Calu3 (cell line): ENCODE measurements at places on chromosomes 5 and 9. TPM values are rescaled to one million over a fixed set of nuclear protein-coding genes. Genes with fewer than 3 reads are reported as not detected.

DNA sequence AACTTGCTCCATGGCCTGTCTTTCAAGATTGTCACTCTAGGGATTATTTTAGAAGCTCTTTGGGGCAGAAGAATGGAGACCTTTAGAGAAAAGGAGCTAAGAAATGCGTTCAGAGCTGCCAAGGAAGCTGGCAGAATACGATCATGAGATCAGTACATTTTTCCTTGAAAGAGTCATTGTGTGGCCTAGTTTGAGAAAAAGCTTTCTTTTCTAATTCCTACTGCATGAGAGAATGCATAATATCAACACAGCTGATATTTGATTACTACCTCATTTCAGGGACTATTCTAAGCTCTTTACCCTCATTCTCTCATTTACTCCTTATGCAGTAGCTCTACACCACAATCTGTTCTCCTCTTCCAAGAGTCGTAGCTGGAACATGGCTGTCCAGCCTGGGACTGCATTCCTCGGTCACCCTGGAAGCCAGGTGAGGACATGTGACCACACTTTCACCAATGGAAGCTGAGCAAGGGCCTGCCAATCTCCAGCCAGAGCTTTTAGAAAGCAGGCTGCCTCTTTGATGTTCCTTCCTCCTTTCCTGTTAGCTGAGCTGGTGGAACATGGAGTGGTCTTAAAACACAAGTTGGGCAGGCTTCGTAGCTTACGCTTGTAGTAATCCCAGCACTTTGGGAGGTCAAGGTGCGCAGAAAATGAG, 99.3 kb upstream of the LHFPL2 start:
- DNase-seq: peak; percentile 12
- H3K4me1 ChIP-seq: peaks cover 12% of the 10 kb centered on the region
- no peaks in the 10 kb centered on the region for H3K36me3 ChIP-seq
- no peak overlapping the region for H3K4me3 ChIP-seq
- peaks cover 10% of the 10 kb centered on the region for H3K27me3 ChIP-seq
- H3K27ac ChIP-seq: peak overlapping the region; percentile 4

GRCh38 chr9:20476912-20477521, 145.3 kb downstream of the MLLT3 start:
- H3K27ac ChIP-seq: no peak overlapping the region
- no peaks in the 10 kb centered on the region for H3K27me3 ChIP-seq
- H3K4me1 ChIP-seq: no peaks in the 10 kb centered on the region
- H3K36me3 ChIP-seq: no peaks in the 10 kb centered on the region
- H3K4me3 ChIP-seq: no peak overlapping the region

DNA sequence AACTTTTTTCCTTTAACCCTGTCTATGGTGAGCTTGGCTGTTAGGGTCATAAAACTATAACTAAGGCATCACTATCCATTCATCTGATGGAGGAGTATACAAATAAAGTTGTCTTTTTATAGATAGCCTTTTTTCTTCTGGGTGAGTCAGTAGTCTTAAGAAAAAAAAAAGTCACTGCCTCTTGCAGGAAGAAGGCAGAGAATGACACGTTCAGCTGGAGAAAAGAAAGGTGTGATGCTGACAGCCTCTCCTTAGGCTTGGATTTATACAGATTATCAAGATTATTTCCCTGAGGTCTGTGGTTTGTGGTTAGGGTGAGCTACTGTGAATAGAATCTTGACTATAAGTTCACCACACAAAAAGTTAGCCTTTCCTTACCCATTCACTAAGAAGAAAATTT, 23.0 kb downstream of the EPB41L4B start:
- H3K36me3 ChIP-seq: no peaks in the 10 kb centered on the region
- no peaks in the 10 kb centered on the region for H3K4me1 ChIP-seq
- H3K27me3 ChIP-seq: no peaks in the 10 kb centered on the region
- no peak for DNase-seq
- no peak overlapping the region for H3K27ac ChIP-seq

DNA sequence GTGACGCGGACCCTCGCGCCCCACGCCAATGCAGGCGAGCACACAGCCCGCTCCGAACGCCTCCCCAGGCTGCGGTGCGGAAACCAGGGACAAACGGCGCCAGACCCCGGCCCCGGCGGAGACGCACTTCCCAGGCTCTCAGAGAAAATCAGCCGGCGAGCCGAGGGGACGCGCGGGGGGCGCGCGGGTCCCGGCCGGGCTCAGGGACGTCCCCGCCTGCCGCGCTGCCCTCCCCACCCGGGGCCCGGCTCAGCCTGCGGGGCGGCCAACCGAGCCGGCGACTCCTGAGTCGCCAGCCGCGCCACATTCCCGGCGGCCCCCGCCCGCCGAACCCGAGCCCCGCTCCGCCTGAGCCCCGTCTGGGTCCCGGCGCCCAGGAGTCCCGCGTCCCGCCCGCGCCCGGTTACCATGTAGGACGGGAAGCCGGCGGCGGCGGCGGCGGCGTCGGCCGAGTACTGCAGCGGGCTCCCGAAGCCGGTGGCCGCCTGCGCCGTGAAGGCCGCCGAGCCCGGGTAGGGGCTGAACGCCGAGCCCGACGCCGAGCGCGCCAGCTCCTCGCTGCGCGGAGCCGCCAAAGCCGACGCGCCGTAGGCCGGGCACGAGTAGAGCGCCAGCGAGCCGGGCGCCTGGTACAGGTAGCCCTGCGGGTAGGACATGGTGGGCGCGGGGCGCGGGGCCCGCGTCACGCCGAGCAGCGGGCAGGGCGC, 566 bp downstream of the IRX2 start:
- H3K27ac ChIP-seq: no peak overlapping the region
- H3K36me3 ChIP-seq: peaks cover under 1% of the 10 kb centered on the region
- H3K4me1 ChIP-seq: no peaks in the 10 kb centered on the region
- no peak overlapping the region for H3K4me3 ChIP-seq
- no peak for DNase-seq

C1QTNF3 gene
- total RNA-seq: 1.5 and 2.1 TPM in 2 replicates

DNA sequence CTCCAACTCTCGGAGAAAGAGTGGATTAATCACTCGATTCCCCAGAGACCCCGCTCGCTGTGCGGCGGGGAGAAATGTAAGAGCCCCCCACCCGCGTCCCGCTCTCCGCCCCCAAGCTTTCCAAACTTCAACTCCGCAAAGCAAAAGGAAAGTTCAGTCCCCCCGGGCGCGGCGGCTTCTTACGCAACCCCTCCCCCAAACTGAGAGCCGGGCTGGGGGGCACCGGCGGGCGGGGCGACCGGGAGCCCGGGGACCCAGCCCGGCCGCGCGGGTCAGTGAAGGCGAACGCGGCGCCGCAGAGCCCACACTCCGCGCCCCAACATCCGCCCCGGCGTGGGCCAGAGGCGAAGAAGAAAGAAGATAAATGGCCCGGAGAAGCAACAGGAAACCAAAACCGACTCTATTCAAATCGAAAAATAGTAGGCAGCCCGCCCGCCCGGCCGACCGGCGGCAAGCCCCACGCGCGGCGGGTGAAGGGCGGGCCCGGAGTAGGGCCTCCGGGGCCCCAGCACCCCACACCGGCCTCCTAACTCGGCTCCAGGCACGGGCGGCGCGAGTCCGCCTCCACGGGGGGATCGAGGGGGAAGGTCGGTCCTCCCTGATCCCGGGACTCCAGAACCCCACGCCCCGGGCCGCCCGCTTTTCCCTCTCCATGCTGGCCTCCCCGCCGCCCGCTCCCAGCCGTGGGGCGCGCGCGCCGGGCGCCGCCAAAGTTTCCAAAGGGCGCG, 720 bp downstream of the NOTCH1 start:
- peak; percentile 18 for DNase-seq
- no peaks in the 10 kb centered on the region for H3K27me3 ChIP-seq
- H3K27ac ChIP-seq: no peak overlapping the region
- no peaks in the 10 kb centered on the region for H3K4me1 ChIP-seq
- H3K4me3 ChIP-seq: peak overlapping the region; percentile 74

DNA sequence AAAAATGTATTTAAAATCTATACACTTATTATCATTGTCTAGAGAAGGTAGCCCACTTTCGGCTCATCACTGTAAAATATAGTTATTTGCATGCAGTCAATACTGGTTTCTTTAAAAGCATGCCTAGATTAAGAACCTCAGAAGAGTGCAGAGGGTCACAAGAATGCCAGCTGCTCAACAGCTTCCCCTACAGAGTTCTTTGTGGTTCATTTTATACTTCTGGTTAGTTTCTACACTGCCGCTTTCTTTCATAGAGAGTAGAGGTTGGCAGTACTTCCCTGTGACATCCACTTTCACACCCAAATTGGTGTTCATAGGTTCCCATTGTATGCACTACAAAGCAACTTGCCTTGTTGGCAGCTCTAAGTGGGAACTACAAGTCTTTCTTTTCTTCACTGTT, 137.3 kb downstream of the KIAA0825 start:
- H3K27me3 ChIP-seq: no peaks in the 10 kb centered on the region
- H3K36me3 ChIP-seq: no peaks in the 10 kb centered on the region
- no peak overlapping the region for H3K27ac ChIP-seq
- no peak overlapping the region for H3K4me3 ChIP-seq
- no peaks in the 10 kb centered on the region for H3K4me1 ChIP-seq

PCDHGA4 gene
- 0.07 TPM in 2 replicates for total RNA-seq

FCN2 gene
- not detected in 2 replicates for total RNA-seq

TSLP gene
- total RNA-seq: 0.20 TPM in 1 of 2 replicates, not detected in the other

POU5F2 gene
- 1.4 and 2.0 TPM in 2 replicates for total RNA-seq

SKP2 gene
- total RNA-seq: 23.7 and 26.1 TPM in 2 replicates

GRCh38 chr5:80408484-80409366, 861 bp downstream of the ZFYVE16 start:
- H3K4me1 ChIP-seq: peaks cover 23% of the 10 kb centered on the region
- H3K27me3 ChIP-seq: no peaks in the 10 kb centered on the region

PDE6A gene
- not detected in 2 replicates for total RNA-seq

DNA sequence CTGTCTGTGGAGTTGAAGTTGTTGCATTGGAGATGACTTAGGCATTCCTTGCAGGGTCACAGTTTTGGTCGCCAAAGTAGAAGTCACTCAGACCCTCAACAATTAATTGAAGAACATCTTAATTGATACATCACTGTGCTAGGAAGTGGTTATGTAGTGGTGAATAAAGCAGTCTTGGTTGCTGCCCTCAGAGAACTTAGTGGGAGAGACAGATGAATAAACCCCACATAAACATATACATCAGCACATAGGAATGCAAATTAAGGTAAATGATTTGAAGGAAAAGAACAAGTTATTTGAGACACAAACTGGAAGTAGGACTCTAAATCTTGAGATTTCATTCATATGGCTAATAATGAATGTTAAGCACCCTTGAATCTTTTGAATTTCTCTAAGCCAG, 25.7 kb downstream of the FAM174A start:
- no peaks in the 10 kb centered on the region for H3K4me1 ChIP-seq
- DNase-seq: no peak
- no peaks in the 10 kb centered on the region for H3K36me3 ChIP-seq
- H3K27me3 ChIP-seq: no peaks in the 10 kb centered on the region
- H3K27ac ChIP-seq: no peak overlapping the region
- H3K4me3 ChIP-seq: no peak overlapping the region

ARAP3 gene
- total RNA-seq: 17.5 and 22.8 TPM in 2 replicates

DNA sequence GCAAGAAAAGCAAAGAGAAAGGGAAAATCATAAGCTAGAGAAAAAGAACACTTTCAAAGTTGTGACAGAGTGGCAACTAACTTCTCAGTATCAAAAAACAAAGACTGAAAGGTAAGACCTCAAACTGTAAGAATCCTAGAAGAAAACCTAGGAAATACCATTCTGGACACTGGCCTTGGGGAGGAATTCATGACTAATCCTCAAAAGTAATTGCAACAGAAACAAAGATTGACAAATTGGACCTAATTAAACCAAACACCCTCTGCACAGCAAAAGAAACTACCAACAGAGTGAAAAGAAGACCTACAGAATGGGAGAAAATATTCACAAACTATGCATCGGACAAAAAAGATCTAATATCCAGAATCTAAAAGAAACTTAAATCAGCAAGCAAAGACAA, 79.1 kb downstream of the FEM1C start:
- peak overlapping the region; percentile 4 for H3K4me3 ChIP-seq
- H3K4me1 ChIP-seq: peaks cover 46% of the 10 kb centered on the region
- peaks cover 9% of the 10 kb centered on the region for H3K36me3 ChIP-seq
- H3K27ac ChIP-seq: peak overlapping the region; percentile 64
- no peak for DNase-seq

DNA sequence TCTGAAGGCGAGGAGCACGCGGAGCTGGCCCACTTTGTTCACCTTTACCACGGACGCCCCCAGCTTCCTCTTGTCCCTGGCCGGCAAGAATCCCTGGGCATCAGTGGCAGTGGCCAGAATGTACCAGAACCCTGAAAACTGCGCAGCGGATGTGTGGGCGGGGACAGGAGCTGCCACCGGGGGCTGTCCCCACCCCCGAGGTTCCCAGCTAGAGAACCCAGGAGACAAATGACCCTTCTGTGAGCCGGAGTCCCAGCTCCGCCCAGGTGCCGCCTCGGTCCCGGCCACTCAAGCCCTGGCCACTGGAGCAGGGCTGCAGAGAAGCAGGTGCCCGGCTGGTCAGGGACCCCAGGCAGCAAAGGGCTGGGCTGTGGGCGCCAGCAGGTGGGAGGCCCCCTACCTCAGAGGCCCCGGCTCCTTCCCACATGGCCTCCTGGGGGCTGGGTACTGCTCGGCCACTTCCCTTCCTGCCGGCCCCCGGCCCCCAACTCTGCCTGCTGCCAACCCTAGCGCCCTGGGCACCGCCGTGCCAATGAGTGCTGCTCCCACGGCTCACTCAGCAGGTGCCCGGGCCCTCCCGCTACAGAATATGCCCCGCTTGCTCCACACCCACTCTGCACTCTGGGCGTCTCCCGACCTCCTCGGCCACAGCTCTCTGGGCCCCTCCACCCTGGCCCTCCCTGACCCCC, 713 bp downstream of the LCN10 start:
- no peaks in the 10 kb centered on the region for H3K36me3 ChIP-seq
- H3K4me1 ChIP-seq: no peaks in the 10 kb centered on the region

- no peak overlapping the region for H3K27ac ChIP-seq
- no peaks in the 10 kb centered on the region for H3K36me3 ChIP-seq
- H3K4me1 ChIP-seq: no peaks in the 10 kb centered on the region
- no peaks in the 10 kb centered on the region for H3K27me3 ChIP-seq
- no peak overlapping the region for H3K4me3 ChIP-seq
- no peak for DNase-seq
Measured at GRCh38 chr9:82454509-82455190, 466.1 kb downstream of the SPATA31D1 start.

MED27 gene
- 17.0 and 19.3 TPM in 2 replicates for total RNA-seq

- no peaks in the 10 kb centered on the region for H3K27me3 ChIP-seq
- no peak for DNase-seq
- H3K36me3 ChIP-seq: no peaks in the 10 kb centered on the region
- peaks cover 29% of the 10 kb centered on the region for H3K4me1 ChIP-seq
Measured at GRCh38 chr5:147880487-147880886, 2.0 kb downstream of the SCGB3A2 start.

GRCh38 chr9:127991757-127992274, 11.0 kb upstream of the EEIG1 start:
- peak overlapping the region; percentile 68 for H3K27ac ChIP-seq
- H3K4me3 ChIP-seq: no peak overlapping the region
- DNase-seq: no peak

GRCh38 chr5:40680741-40681362, 1.1 kb downstream of the PTGER4 start:
- H3K27me3 ChIP-seq: no peaks in the 10 kb centered on the region
- H3K4me1 ChIP-seq: peaks cover 20% of the 10 kb centered on the region
- H3K4me3 ChIP-seq: peak overlapping the region; percentile 98
- DNase-seq: peak; percentile 65
- H3K36me3 ChIP-seq: peaks cover 70% of the 10 kb centered on the region

UBLCP1 gene
- 35.8 and 39.5 TPM in 2 replicates for total RNA-seq

- H3K4me1 ChIP-seq: peaks cover 7% of the 10 kb centered on the region
- H3K27ac ChIP-seq: peak overlapping the region; percentile 77
- peaks cover 70% of the 10 kb centered on the region for H3K36me3 ChIP-seq
- DNase-seq: no peak
- no peak overlapping the region for H3K4me3 ChIP-seq
- H3K27me3 ChIP-seq: no peaks in the 10 kb centered on the region
Measured at GRCh38 chr9:83966209-83966582, 13.8 kb downstream of the HNRNPK start.
